ENCODE measurements at places on chromosomes 7 and 10.
A peak's percentile ranks its signal among the peaks of the same experiment; 100 is the strongest.

DNA sequence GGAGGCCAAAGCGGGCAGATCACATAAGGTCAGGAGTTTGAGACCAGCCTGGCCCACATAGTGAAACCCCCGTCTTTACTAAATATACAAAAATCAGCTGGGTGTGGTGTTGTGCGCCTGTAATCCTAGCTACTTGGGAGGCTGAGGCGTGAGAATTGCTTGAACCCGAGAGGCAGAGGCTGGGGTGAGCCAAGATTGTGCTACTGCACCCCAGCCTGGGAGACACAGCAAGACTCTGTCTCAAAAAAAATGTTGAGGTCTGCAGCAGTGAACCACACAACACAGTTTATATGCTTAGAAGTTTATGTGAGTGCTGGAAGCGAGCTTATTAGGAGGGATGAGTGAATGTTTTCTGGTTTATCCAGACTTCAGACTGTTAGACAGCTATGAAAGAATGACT, 10.4 kb downstream of the LHPP start:
- H3K4me1 ChIP-seq, result peaks cover 5% of the 10 kb centered on the region
- DNase-seq, result no peak
- H3K27me3 ChIP-seq, result no peaks in the 10 kb centered on the region
- no peak overlapping the region for H3K4me3 ChIP-seq

DNA sequence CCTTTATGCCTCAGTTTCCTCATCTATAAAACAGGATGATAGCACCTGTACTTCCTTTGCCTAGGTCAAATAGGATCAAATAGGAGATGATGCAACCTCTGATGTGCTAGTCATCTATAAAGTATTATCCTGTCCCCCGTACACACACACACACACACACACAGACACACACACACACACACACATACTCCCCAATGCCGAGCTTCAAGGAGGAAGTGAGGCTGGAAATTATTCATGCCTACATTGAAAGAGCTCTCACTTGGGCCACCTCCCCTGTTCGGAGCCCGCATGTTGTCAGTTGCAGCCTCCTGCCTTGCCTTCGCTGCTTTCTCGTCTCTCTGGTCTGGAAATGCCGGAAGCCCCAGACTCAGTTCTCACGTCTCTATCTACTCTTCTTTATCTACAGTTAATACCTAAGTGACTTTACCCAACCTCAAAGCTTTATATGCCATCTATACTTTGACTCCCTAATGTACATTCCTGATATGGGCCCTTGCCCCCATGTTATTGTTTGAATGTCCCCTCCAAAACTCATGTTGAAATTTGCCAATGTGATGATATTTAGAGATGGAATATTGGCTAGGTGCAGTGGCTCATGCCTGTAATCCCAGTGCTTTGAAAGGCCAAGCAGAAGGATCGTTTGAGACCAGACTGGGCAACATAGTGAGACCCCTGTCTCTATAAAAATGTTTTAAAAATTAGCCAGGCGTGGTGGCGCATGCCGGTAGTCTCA, 6.9 kb upstream of the UBE2H start:
- H3K4me3 ChIP-seq, result no peak overlapping the region
- H3K27ac ChIP-seq, result no peak overlapping the region
- H3K27me3 ChIP-seq, result no peaks in the 10 kb centered on the region
- DNase-seq, result no peak
- H3K4me1 ChIP-seq, result peaks cover 8% of the 10 kb centered on the region
- peaks cover 3% of the 10 kb centered on the region for H3K36me3 ChIP-seq

GRCh38 chr7:1503816-1504775, at the start of gene INTS1:
INTS1 (minus strand) TSS chr7:1504389; CDS start chr7:1503960, 429 bp downstream.
- DNase-seq, result peak; percentile 85
- H3K4me1 ChIP-seq, result peaks cover 27% of the 10 kb centered on the region
- H3K27ac ChIP-seq, result peak within 1 kb of the TSS; percentile 79
- H3K4me3 ChIP-seq, result peak within 1 kb of the TSS; percentile 89

DNA sequence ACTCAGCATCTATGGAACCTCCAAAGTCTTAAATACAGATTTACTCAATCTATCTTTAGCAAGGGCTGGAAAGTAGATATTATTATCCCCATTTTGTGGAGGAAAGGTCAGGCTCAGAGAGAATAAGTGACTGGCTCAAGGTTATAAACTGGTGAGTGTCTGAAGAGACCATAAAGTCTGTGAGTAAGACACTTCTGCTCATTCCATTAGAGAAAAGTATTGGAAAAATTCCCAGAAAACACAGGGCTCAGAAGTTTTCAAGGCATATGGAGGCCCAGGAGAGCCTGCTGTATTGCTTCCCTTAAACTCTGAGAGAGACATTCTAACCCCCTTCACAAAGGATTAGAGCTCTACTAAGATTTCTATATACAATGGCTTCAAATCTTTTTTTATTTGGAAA, 134.8 kb downstream of the PCDH15 start:
- no peaks in the 10 kb centered on the region for H3K36me3 ChIP-seq
- no peaks in the 10 kb centered on the region for H3K4me1 ChIP-seq
- no peaks in the 10 kb centered on the region for H3K27me3 ChIP-seq
- H3K4me3 ChIP-seq, result no peak overlapping the region
- H3K27ac ChIP-seq, result no peak overlapping the region

- peaks cover 2% of the 10 kb centered on the region for H3K36me3 ChIP-seq
- H3K4me3 ChIP-seq, result no peak overlapping the region
Observed at GRCh38 chr10:60621018-60621417, 157.3 kb upstream of the CDK1 start.

Data from T-helper 17 cell (primary cell).